Kidney tubule cell (primary cell): ENCODE measurements at places on chromosomes 6 and 20.

DNA sequence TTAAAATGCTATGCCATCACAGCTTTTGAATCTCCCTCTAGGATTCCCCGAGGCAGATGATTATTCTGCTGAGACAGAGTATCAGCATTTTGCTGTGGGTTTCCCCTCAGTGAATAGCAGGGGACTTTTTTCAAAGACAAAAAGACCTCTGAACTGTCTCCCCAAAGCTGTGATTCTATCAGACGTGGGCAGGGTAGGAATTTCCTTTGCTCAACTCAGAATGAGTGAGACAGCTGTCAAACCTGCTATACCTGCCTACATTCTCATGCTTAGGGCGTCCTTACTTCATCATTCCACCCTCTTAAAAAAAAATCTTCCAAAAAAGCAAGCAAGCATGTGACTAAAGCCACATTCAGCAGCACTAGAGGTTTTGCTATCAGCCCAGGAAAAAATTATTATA, 147.6 kb upstream of the FAM83B start:
- peak; percentile 52 for DNase-seq

DNA sequence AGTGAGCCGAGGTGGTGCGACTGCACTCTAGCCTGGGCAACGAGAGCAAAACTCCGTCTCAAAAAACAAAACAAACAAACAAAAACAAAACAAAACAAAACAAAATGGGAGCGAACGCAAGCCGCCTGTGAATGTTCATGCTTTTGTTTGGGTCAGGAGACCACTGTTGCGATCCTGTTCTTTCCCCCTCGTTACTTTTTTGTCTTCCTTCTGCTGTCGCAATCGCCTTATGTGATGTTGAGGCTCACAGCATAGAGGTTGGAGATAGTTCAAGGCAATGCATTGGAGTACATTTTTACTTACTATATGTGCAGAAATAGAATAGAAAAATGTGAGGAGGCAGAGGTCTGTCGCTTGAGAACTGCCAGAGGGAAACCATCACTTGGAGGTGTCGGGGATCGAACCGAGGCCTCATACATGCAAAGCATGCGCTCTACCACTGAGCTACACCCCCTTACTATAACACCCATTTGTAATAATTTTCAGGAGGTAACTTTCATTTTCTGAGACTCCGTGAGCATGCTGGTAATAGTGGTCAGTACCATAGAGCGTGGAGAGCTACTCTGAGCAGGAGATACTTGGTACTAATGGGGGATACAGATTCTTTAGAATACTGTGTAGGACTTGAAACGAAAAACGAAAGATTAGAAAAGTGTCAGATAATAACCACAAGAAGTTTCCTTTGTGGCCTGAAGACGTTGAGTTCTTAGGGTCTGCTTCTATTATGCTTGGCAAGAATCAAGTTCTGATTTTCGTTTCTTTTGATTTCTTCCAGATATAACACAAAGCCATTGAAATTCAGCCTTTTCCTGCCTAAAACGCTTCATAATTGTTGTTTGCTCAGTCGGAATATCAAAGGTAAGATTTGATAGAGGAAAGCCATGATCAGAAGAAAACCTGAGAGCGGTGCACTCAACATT, 121.1 kb downstream of the TRIM27 start:
- peak; percentile 88 for DNase-seq

DNA sequence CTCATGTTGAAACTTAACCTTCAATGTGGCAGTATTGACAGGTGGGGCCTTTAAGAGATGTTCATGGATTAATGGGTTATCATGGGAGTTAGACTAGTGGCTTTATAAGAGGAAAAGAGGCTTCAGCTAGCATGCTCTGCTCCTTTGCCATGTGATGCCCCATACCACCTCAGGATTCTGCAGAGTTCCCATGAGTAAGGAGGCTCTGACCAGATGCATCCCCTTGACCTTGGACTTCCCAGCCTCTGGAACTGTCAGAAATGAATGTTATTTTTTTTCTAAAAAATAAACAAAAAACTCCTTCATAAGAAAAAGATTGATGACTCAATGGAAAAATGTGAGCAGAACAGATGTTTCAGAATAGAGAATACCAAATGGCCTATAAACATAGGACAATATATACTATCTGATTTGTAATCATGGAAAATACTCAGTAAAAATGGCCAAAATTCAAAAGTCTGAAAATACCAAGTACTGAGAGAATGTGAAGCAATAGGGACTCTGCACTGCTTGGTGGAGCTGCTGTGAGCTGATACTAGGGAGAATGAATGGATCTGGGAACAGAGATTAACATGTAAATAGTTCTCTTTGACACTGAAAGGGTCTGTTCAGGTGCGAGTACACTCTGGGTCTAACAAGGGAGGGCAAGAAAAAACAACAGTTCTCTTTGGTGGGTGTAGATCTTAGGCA, 7.4 kb upstream of the TRIM39 start:
- no peak for DNase-seq

- DNase-seq: no peak
Measured at GRCh38 chr20:61812845-61813485, 252.7 kb downstream of the TAF4 start.

DNA sequence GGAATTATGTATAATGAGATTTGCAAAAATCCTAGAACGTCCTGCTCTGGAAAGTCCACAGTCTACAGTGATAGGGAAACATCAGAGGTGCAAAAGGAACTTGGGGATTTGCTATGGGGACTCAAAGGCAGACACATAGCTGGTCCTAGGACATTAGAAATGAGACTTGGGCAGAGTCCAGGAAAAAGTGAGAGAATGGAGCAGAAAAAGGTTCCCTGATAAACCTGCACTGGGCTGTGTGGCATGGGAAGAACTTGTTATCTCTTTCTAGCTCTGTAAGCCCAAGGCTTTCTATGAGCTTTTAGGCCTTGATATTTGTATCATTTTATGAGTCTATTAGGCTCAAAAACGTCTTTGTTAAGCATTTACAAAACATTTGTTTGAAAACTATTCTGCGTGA, 15.2 kb downstream of the PRND start:
- DNase-seq: no peak

DNA sequence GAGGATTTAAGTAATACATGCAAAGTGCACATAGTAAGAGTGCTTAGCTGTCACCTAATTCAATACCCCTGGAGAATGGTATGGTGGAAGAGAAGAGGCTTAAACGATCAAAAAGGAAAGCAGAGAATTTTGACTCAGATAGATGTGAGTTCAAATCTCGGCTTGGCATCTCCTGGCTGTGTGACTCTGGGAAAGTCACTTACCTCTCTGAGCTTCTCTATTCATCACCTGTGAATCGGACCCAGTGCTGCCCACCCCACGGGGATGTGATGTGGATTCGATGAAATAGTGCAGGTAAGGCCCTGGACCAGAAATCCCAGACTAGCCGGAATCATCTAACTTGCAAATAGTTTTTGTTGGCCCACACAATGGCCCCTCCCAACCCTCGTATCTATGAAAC, 1.8 kb upstream of the B4GALT5 start:
- DNase-seq: no peak
